ENCODE measurements at places on chromosomes 5 and 9. TPM values are rescaled to one million over a fixed set of nuclear protein-coding genes. Genes with fewer than 3 reads are reported as not detected.
A peak's percentile ranks its signal among the peaks of the same experiment; 100 is the strongest.

- DNase-seq = no peak
Observed at GRCh38 chr5:145661737-145662485, 173.2 kb downstream of the PRELID2 start.

The AFAP1L1 gene
- total RNA-seq = 11.9 TPM

GRCh38 chr5:154758493-154758892 lies 3.3 kb downstream of the LARP1 start:
- peak; percentile 55 for DNase-seq

DNA sequence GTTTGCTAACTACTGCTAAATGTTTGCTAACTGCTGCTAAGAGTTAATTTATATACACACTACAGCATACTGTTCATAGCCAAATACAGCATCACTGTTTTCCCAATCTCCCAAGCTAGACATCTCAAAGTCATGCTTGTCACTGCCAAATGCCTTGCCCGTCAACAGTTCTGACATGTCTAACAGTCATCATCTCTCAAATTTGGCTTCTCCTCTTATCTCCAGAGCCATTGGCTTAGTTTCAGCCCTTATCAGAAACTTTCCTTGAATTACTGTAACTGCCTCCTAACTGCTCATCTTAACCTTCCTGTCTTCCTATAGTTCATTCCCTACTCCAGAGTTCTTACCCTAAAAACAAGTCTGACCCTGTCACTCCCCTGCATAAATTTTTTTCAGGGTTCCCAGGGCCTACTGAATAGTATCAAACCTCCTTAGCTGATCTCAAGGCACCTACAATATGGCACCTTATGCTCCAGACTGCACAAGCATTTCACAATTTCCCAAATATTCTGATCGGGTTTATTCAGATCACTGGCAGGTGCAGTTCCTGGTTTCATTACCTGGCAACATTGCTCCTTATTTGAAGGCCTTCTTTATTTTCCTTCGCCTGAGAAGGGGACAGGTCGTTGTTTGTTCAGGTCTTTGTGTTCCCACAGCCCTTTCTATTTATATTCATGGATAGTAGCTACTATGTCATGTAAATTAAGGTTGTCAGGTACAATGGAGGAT lies 55.9 kb upstream of the ANKRD55 start:
- no peak for DNase-seq

- DNase-seq = no peak
Observed at GRCh38 chr9:98362624-98363252, 107.3 kb upstream of the TBC1D2 start.

The FANCG gene
- 22.5 TPM for total RNA-seq

DNA sequence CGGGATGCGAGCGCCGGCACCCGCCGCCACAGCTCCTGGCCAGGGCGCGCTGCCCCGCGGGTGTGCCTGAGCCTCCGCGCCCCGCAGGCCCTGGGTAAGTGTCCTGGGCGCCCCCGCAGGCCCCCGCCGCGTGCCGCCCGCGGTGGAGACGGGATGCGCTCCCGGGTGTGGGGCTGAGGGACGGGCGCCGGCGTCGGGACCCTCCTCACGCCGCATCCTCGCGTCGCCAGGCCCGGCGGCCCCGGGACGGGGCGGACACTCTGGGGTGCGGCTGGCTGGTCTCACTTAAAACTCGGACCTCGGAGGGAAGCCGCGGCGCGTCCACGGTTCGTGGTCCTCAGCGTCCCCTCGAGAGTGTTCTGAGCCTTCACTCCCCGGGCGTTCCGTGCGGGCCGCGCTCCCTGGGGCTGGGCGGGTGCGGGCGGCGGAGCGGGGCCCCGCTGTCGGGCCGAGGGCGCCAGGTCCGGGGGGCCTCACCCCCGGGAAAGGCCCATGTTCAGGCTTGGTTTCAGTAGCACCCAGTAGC lies 275 bp downstream of the AHRR start:
- no peak for DNase-seq

The PHF24 gene
- total RNA-seq = not detected

The GALNT12 gene
- 4.5 TPM for total RNA-seq

DNA sequence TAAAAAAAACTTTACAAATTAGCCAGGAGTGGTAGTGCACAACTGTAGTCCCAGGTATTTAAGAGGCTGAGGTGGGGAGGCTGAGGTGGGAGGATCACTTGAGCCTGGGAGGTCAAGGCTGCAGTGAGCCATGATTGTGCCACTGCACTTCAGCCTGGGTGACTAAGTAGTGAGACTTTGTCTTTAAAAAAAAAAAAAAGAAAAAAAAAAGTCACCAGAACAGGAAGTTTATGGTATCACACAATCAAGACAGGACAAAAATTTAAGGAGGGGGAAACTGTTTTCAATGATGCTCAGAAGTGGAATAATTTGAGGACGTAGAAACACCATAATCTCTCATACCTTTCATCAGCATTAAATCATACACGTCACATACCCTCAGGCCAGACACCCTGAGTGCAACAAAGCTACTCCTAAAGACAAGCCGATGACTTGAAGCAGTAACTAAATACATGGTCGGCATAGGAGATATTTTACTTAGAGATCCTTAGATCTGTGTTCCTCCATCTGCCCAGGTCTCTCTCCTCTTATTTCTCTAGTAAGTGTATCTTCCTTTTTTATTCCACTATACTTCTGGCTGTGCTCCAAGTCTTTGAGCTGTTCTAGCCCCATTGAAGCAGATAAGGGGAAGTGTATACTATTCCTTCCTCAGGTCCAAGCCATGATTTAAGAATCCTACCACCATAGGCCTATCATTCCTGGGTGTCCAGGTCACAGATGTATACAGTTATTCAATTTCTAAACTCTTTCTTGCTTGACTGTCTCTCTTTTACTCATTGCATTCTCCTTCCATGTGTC lies 91.3 kb upstream of the APC start:
- no peak for DNase-seq

GRCh38 chr5:10073441-10074104 lies 176.1 kb downstream of the ATPSCKMT start:
- DNase-seq = no peak

The CNTNAP3B gene
- total RNA-seq = 0.97 TPM

GRCh38 chr5:115366223-115366622 lies 69.8 kb upstream of the CCDC112 start:
- DNase-seq = peak; percentile 92

- no peak for DNase-seq
Observed at GRCh38 chr5:160726721-160727120, 125.3 kb downstream of the ATP10B start.

DNA sequence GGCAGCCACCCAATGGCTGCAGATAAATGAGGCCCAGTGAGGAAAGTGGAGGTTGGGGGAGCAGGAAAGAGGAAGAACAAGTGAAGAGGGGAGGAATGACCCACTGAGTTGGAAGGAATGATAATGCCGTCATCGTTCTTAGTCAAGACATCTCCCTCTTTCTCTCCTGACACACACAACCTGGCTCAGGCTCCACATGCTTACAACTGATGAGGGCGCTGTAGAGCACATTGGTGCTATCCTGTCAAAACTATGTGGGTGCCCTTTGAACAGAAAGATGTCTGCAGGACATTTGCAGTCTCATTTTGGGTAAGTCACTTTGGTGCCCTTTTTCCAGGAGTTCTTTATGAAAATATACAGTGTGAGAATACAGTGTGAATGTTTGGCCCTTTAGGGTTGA lies 5.9 kb downstream of the IFNW1 start:
- no peak for DNase-seq

The LCN2 gene
- total RNA-seq = not detected

DNA sequence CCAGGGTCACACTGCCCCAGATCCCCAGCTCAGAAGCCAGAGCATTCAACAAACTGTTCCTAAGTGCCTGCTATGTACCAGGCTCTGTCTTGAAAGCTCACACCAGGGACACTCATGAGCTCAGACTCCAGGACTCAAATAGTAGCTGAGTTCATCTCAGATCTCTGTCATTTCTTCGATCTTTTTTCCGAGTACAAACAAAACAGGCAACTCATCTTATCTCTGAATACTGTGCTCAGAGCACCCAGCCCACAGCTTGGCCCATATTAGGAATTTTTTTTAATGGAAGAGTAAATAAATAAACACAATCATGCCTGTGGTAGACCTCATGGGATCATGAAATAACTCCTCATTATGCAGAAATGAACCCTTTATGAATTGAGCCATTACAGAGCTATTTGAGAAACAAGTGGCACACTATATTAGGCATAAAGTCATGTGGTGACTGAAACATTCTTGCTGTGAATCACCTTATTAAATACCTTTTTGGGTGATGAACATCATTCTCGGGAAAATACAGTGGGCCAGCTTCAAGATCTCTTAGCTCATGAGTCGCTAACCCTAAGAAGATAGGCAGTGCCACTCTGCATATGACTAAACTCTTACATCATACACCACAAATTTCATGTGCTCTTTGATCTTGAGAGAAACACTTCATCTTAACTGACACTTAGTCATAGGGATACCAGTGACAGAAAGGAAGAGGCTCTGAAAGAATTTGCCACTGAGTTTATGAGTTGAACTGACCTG lies 9.9 kb downstream of the SH3RF2 start:
- DNase-seq = peak; percentile 32

The STING1 gene
- total RNA-seq = 25.9 TPM

GRCh38 chr5:1551426-1552301 lies 27.9 kb upstream of the LPCAT1 start:
- DNase-seq = no peak

GRCh38 chr5:3092211-3092610 lies 340.7 kb upstream of the IRX2 start:
- no peak for DNase-seq

DNA sequence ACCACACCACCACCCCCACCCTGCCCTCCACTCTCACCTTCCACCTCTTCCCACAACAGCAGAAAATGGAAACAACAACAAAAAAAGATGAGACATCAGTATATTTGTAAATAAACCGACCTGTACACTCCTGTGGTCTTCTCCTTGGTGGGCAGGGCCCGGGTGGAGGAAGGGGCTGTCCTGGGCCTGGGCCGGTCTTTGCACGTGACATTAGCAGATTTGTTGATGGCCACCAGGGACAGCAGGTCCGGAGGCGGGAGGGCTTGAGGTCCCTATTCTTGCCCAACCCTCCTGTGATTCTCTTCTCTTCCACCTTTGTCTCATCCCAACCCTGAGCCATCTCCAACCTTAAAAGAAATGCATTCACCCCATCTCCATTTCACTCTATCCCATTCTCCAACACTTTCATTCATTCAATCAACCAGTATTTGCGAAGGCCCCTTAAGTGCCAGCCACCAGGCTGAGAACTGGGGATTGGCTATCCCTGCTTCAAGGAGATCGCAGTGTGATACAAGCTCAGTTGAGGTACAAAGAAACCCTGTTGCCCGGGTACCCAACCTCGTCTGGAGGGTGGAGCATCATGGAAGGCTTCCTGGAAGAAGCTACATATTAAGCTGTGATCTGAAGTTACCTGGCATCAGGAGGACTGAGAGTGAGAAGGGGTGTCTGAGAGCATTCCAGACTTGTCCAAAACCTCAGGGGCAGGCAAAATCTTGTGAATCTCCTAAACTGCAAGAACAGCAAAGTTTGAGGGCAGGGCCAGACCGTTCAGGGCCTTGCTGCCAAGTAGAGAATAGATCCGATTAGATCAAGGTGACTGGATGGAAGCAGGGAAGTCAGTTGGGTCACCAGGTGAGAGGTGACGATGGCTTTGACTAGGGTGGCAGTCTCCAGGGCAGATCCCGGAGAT lies 87.4 kb downstream of the LMX1B start:
- DNase-seq = no peak

- no peak for DNase-seq
Observed at GRCh38 chr9:76785501-76785900, 21.3 kb downstream of the PCA3 start.

- DNase-seq = no peak
Observed at GRCh38 chr9:124257070-124257843, 492 bp upstream of the NEK6 start.

DNA sequence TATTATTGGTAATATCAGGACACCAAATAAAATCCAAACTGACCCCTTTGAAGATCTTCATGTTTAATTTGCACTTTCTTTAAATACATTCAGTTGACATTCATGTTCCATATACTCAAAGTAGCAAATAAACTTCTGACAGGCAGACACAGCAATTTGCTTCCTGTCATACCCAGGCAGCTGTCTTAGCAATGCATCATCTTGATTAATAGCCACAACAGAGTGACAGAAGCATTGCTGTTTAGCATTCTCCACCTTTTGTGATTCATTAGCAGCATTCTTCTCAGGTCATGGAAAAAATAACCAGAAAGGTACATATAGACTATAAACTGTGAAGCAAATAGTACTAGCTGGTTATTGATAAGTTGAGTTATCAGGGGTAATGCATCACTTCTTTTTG lies 366.8 kb downstream of the CYLC2 start:
- no peak for DNase-seq

The PCDHB6 gene
- total RNA-seq = under 0.01 TPM

DNA sequence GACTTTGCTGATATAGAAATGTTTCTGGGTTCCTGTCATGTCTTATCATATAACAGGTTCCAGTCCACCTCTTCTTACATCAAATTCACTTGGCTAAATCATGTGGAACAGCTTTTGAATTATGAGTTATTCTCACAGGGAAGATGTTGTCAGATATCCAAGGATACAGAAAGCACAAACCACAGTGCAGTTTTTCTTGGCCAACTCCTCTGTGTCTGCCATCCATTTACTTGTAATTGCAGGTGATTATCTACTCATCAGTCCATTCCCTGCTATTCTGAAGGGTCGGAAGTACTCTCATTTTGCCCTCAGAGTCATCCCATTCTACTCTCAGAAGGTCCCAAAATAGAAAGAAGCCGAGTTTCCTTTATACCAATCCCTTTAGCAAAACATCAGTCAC lies 10.0 kb downstream of the MARCHF11 start:
- DNase-seq = no peak

The HK3 gene
- not detected for total RNA-seq

The FYB1 gene
- not detected for total RNA-seq

- no peak for DNase-seq
Observed at GRCh38 chr5:10550222-10550995, 13.5 kb upstream of the ANKRD33B start.

The LCP2 gene
- total RNA-seq = not detected

GRCh38 chr5:72427488-72428437 lies 79.4 kb downstream of the ZNF366 start:
- peak; percentile 76 for DNase-seq

GRCh38 chr5:125214080-125214479 lies 467.6 kb upstream of the ZNF608 start:
- DNase-seq = no peak

The POLR3G gene
- 4.5 TPM for total RNA-seq

The OLFML2A gene
- 5.5 TPM for total RNA-seq

- no peak for DNase-seq
Observed at GRCh38 chr9:100401042-100401441, 25.9 kb upstream of the MSANTD3 start.

DNA sequence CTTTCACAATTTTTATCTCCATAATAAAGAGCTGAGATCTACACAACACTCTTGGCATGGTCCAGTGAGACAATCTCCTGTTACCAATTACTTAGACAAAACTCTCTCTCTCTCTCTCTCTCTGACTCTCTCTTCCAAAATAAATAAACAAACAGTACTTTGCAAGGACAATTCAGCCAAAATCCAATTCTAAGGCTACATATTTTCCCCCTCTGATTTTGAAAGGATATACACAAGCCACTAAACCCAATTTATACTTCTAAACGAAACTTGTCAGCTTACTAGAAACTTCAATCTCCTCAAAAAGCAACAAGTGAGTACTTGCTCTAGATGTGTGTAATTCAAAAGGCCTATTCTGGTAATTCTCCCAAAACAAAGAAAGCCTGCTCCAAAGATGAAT lies 26.3 kb upstream of the TNPO1 start:
- no peak for DNase-seq

GRCh38 chr9:38388283-38389223 lies 3.9 kb upstream of the ALDH1B1 start:
- peak; percentile 67 for DNase-seq
